Cortex of kidney (tissue), 1 donor: ENCODE measurements at places on chromosomes 13 and 19.

GRCh38 chr19:43983912-43984686 lies at the start of gene ZNF155:
Gene ZNF155, plus strand, starts transcription at chr19:43984188. Its CDS starts 4,356 bp downstream, at chr19:43988544.
- DNase-seq = no peak

- no peak for DNase-seq
Measured at GRCh38 chr13:52808842-52809219, 39.6 kb downstream of the PCDH8 start.

DNA sequence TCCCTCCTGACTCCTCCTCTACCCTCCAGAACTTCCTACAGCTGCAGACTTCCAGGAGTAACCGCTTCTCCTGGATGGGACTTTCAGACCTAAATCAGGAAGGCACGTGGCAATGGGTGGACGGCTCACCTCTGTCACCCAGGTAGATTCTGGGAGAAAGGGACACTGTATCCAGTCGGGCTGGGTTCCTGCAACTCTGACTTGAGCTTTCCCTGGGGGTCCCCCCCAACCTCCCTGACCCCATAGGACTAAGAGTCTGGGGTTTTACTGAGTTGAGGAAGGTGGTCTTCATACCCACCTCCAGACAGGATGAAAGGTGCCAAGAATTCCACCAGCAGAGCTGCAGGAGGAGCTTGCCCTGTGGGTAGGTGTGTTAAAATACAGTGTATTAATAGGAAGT lies 4.4 kb downstream of the CLEC4M start:
- no peak for DNase-seq

DNA sequence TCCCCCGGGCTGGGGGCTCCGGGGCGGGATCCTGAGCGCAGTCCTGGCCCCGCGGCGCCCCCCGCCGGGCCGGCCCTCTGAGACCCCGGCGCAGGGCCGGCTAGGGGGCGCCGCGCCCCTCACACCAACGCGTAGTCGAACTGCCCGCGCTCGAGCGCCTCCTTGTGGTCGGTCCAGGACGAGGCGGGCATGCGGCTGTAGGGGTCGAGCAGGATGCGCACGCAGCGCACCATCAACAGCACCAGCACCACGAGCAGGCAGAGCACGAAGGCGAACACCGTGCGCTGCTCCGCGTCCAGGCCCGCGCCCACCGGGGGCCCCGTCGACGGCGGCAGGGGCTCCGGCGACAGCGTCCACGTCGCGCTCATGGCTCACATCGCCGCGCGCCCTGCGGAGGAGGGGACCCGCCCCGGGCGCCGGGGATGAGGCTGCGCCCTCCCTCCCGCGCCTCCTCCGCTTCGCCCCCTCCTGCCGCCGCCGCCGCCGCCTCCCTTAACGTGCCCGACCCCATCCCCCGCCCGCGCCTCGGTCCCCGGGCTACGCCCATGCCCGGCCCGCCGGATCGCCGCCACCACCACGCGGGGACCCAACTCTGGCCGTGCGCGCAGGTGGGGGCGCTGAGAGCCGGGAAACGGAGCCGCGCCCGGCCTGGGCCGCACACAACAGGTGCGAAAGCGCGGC lies 624 bp downstream of the CTXN1 start:
- DNase-seq = no peak

DNA sequence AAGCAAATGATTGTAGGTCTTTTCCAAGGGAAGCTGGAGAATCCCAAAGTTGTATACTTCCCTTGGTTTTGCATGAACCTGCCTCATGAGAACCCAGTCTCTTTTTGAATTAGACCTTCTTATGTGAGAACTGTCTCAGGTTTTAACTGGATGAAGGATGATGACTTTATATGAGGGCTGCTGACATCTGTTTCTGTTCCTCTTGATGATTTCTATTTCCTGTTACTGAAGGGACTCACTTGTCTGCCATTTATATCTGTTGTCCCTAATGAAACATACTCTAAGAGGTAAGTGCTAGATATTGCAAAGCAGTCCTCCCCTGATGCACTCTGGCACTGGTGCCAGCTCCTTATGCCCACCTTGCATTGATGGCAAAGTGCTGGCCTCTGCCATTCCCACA lies 33.6 kb downstream of the ERICH4 start:
- no peak for DNase-seq

DNA sequence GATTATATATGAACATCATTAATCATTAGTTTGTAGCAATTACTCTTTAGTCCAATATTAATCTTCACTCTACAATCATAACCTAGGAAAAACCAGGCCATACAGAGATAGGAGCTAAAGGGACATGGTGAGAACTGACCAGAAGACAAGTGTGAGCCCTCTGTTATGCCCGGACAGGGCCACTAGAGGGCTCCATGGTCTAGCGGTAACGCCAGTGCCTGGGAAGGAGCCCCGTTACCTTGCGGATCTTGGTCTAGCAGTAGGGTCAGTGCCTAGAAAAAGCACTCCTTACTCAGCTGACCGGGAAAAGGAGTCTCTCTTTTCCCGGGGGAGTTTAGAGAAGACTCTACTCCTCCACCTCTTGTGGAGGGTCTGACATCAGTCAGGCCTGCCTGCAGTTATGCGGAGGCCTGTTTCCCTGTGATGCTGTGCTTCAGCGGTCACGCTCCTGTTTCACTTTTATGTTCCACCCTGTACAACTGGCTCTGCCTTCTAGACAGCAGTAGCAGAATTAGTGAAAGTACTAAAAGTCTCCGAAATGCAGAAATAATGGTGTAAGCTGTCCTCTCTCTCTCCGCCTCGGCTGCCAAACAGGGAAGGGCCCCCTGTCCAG lies 13.8 kb downstream of the OR7D4 start:
- DNase-seq = no peak

DNA sequence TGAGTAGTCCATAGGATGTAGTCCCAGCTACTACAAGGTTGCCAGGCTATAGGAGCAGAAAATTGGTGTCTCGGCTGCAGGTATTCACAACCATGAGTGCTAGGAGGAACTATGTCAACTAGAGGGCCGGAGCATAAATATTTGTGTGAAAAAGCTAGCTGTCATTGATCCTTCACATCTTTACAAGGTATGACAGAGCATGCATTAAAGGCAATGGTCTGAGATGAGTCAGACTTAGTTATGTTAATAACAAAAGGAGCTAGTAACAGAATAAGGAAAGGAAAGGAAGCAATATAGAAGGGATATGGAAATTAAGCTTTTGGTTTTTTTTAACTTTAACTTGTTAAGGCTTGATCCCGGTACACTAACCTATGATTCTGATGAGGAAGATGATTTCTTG lies 40.9 kb upstream of the PSG9 start:
- DNase-seq = no peak

DNA sequence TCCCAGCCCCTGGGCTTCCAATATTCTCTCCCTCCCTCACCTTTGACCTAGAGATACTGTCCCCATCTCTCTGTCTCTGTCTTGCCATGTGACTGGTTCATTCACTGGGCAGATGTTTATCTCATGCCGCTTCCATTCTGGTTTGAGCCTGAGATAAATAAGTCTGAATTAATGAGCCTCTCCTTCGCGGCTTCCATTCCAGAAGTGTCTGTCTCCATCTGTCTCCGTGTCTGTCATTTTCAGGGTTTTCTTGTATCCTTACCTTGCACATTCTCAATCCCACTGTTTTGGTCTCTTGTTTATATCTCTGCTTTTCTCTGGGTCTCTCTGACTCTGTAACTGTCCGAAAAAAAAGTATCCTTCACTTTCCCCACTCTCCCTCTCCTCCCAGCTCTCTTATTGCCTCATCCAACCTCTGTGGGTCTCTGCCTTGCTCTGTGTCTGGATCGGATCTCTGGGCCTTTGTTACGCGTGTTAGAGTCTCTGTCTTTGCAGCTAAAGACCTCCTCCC lies 4.3 kb downstream of the SPHK2 start:
- DNase-seq = no peak
